ENCODE measurements at places on chromosomes 6 and 20.
A peak's percentile ranks its signal among the peaks of the same experiment; 100 is the strongest.

GRCh38 chr20:2230726-2231488 is 64.9 kb upstream of the TGM3 start:
- DNase-seq, result no peak

- no peak for DNase-seq
These were observed 10.6 kb upstream of the FUCA2 start for GRCh38 chr6:143522039-143522600.

GRCh38 chr6:40042232-40042631 is 108.0 kb upstream of the MOCS1 start:
- no peak for DNase-seq

DNA sequence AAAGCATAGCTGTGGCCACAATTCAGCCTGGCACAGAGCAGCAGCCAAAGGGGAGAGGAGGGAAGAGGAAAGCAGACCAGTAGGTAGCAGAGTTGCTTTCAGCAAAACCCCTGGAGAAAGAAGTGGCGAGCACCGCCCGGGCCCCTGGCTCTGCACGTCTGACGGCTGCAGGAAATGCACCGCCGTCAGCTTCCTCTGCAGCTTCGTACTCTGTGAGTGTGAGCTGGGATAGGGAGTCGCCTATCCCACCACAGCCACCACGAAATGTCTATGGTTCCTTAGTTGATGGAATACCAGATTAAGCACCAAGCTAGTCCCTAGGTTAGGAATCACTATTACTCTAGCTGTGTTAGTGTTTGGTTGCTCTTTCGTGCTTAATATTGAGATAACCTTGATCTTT is 79.9 kb upstream of the NAA20 start:
- DNase-seq, result peak; percentile 67

DNA sequence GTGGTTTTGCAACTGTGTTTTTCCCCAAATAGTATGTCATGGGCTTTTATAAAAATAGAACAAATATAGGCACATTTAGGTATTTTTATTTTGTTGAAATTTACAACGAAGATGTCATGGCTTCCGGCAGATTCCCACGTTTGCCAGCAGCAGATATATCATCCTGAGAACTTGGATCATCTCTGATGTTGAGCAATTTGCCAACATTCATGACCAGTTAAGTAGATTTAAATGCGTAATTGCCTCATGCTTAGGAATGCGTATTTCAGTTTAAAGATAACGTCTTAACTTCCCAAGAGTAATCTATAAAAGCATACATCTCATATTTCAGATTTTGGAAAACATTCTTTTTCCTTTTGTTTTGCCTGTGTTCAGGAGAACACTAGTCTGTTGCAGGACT is 457.8 kb downstream of the QKI start:
- no peak for DNase-seq

GRCh38 chr6:150940941-150941340 is 75.4 kb downstream of the MTHFD1L start:
- DNase-seq, result peak; percentile 1

- DNase-seq, result no peak
These were observed 1.3 kb downstream of the C20orf202 start for GRCh38 chr20:1204576-1204975.

- DNase-seq, result no peak
These were observed 47.6 kb downstream of the PRND start for GRCh38 chr20:4769328-4769727.

GRCh38 chr20:35883336-35883777 is 70.9 kb downstream of the SCAND1 start:
- DNase-seq, result no peak

- DNase-seq, result no peak
These were observed 70.4 kb downstream of the DOK5 start for GRCh38 chr20:54545676-54546358.
